CD4-positive, alpha-beta T cell treated with Interleukin-6 for 4 hours (primary cell): ENCODE measurements at places on chromosomes 2 and 18.

DNA sequence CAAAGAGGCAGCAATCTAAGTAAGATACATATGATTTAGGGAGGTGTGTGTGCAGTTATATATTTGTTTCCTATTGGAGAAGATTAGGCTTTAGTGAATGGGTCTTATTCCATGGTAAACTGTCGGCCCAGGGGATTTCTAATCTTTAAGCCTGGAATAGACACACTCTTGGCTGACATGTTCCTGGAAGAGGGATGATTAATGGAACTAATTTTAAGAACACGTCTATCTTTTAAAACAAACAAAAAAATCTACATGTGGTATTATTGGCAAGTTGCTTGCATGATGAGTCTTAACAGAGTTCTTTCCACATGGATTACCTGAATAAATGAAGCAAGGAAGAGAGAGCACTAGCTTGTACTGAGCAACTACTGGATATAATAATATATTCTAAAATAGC, 114.2 kb upstream of the NT5C1B start:
- DNase-seq: no peak

DNA sequence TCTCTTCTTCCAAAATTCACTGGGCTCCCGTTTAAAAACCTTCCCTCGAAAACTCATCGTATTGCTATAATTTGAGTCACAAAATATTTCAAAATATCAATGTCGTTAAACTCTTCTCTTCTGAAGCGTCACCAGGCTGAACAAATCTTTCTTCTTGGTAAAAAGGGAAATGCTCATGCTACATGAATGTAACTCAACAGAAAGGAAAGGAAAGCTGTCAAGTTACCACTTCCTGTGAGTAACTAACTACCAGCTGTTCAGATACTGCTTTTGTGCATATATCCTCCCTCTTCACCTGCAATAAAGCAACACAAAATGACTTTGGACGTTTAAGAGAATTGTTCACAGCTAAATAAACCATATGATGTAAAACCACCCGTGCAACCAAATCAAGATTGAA, 95.4 kb downstream of the DOCK10 start:
- no peak for DNase-seq

DNA sequence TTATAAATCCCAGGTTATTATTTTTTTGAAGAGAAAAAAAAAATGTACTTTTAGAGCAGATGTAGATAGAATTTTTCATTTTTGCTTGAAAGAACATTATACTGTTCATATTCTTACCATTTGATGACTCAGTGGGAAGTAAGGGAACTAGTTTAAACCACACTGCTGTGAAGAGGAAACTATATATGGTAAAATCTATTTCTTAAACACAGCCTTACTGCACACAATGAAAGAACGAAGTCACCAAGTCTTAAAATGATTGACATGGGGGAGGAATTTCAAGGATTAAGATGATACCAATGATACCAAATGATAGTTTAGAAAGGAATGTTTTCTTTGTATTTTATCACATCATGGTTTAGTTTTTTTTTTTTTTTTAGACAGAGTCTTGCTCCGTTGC, 5.0 kb downstream of the ACTR2 start:
- DNase-seq: no peak

DNA sequence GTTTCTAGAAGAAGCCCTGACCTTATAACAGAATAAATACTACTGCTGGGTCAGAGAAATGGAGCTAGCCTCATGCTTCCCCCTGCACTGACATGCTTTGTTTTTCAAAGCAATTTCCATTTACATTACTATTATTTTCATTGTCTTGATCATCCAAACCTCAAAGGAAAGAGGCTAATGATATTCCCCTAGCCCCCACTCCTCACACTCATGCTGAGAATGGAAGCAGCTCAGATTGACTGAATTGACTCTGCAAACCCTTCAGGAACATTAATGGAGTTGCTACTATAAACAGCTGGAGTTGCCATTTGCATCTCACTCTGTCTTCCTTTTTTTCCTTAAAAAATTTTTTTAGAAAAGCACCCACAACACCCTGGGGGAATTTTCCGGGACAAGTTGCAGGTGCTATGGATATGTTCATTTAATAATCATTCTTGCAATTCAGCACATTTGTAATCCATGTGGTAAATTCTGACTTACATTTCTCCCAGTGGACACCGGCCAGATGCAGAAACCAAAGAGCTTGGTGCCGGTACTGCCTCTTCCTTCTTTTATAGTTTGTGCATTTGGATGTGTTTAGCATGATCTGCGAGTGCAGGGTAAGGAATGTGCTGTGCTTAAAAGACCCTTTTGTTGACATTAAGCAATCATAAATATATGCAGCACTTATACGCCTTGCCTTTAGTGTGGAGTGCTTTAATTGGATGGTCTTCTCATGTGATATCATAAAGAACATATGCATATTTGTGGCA, 103.3 kb upstream of the OSR1 start:
- DNase-seq: no peak

GRCh38 chr2:120260736-120261135, 8.1 kb downstream of the RALB start:
- DNase-seq: no peak

- DNase-seq: no peak
Measured at GRCh38 chr2:10634495-10634894, 55.3 kb downstream of the NOL10 start.

GRCh38 chr2:31131871-31132270, 6.4 kb downstream of the GALNT14 start:
- DNase-seq: no peak

DNA sequence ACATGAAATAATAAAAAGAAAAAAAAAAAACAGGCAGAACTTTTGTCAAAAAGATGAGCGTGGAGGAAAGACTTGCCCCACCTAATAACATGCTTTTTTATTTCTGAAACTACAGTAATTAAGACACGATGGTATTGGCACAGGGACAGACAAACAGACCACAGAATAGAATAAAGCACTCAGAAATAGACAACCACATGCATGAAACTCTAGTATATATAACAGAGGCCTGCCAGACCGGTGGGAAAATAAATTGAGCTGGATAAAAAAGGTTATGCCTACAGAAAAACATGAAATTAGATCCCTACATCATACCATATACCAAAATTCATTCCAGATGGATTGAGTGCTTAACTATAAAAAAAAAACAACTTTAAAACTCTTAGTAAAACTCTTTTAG, 163.1 kb downstream of the NRP2 start:
- DNase-seq: no peak

GRCh38 chr2:84380875-84381274, 78.2 kb downstream of the SUCLG1 start:
- DNase-seq: no peak

DNA sequence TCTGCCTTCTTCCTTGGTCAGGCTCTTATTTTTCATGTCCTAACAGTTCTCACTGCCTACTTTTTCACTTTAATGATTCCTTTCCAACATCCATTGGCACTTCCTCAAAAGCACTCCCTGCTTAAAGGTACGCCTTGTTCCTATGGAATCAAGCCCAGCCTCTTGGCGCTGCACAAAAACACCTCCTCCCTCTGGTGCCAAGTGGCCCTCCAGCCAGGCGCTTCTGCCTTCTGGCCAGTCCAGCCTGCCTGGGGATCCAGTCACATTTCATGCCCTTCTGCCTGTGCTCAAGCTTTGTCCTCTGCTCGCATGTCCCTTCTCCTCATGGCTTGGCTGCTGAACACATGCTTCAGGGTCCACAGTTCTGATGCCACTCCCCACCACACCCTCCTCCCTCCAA, 6.3 kb downstream of the TPRKB start:
- no peak for DNase-seq

DNA sequence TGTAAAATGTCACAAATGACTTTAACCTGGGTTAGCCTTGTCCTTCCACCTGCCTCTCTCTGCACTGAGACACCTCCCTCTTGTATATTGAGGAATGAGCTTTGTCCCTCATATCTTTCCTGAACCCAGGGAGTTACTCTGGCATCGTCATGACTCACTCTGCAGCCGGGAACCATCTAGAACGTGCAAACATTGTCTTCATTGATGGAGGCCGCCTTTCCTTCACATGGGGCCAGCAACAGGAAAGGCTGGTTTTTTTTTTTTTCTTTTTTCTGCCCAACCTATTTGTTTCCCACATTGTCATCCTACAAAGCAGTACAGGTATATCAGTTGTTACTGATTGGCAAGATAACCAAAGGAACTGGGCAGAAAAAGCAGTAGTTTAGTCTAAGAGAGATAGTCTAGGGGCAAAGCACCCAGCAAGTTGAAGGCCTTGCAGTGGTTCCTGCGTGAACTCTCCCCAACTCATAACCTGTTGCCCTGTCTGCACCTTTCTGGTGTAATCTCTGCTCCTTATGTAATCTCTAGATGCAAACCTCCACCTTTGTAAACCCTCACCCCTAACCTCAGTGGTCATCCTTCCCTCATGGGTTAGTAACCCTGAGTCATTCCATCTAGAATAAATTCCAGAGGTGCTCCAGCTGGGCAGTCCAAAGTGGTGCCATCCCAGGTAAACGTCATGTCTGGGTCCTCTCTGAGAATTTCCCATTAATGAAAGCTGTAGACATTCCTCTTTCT, 38.3 kb downstream of the SLC40A1 start:
- DNase-seq: no peak

DNA sequence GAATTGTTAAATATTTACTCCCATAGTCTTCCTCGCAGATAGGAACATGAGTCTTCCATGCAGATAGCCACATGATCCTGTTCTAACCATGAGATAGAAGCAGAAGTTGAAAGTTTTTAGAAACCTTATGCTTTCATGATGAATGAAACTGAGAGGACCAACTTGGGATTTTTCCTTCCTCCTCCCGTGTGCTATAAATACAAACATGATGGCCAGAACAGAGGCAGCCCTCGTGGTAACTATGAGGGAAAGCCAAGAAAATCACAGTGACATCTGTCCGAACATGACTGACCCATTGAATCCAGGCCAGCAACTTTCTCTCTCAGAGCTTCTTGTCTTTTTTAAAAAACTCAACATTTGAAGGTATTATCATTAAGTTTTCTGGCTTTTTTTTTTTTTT, 78.5 kb downstream of the ACAA2 start:
- no peak for DNase-seq

DNA sequence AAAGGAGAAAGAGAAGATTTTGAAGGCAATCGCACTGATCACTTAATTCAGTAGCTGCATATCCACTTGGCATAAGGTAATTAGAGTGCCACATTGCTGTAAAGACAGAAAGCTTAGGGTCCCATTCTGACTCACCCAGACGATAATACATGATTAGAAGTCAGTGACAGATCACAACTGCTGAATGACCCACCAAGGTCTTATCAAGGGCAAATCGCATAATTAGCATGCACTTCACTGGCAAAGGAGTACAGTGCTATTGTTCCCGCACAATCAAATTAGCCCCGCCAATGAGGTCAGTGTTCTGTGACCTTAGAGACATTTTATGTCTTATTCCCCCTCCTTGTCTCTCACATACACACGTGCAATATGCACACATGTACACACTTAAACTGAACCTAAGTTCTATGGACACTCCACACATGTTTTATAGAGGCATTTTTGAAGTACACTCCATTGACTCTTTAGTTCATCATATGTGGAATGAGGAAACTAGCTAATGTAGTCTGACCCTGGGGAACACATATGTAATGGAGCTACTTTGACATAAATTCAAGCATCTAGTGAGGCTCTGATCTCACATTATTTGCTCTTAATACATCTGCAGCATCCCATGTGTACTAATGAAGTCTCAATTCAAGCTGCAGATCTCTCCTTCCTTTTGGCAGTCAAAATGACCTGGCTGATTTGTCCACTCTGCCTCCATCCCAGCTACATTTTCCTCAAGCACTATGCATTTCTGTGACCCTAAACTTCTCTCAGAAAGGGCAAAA, 673.8 kb upstream of the FANCL start:
- no peak for DNase-seq

GRCh38 chr2:45445037-45445436, 166.0 kb downstream of the SRBD1 start:
- DNase-seq: no peak

- no peak for DNase-seq
Measured at GRCh38 chr2:75523313-75524275, 37.1 kb downstream of the EVA1A start.

- DNase-seq: no peak
Measured at GRCh38 chr2:171772373-171772772, 85.1 kb downstream of the DYNC1I2 start.

GRCh38 chr2:236576087-236576486, 6.5 kb downstream of the ACKR3 start:
- DNase-seq: no peak

DNA sequence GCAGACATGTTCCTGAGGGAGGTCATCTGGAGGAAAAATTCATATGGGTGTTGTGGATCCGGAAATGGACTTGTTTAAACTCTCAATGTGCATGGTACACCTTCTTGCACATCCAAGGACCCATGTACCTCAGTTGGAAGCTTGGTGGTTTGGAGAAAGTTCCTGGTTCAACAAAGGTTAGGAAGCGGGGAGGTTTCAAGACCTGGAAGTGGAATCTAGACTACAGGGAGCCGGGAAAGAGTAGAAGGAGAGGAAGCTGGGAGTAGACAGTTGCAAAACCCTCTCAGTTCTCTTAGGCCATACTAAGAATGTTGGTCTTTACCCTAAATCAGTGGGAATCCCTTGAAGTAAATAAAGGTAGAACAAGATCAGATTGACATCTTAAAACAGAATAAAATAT, 209.8 kb upstream of the SPOPL start:
- no peak for DNase-seq

- DNase-seq: no peak
Measured at GRCh38 chr2:66156171-66156570, 278.8 kb upstream of the MEIS1 start.

DNA sequence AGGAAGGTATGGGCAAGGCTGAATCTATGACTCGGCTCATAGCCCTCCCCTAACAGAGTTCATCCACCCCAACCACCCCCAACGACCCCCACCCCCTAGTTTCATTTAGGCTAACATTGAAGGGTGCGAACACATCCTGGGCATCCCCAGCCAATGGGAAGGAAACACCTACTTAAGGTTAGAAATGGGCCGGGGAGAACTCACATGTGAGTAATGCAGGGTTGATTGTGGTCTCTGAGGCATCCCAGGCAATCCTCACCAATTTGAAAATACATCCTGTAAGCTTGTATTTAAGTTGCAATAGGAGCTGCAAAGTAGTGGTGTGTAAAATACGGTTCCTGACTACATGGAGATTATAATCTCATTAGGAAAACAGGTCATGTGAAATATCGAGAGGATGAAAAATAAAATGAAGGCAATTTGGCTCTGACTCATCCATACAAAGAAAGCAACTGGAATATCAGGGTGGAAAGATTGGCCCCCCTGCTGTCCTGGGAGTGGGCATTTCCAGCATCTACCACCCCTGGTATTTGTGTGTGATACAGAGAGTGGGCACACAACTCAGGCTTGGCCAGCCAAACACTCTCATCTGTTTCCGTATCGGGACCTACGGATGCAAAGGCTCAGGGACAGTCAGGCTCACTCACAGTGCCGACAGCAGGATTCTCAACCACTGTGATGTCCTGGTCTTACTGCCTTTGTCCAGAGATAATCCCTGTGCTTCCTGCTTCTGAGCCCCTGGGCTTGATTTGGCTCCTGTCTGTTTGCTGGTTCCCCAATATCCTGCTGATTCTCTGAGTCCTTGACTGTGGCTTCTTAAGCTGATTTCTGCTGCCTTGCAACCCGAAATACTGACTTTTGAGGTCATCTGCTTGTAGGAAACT, 90.0 kb upstream of the NCKAP5 start:
- DNase-seq: no peak
